ENCODE measurements at places on chromosomes 6 and 20.

GRCh38 chr6:7996538-7997111, 67.6 kb downstream of the BLOC1S5 start:
- DNase-seq: no peak

DNA sequence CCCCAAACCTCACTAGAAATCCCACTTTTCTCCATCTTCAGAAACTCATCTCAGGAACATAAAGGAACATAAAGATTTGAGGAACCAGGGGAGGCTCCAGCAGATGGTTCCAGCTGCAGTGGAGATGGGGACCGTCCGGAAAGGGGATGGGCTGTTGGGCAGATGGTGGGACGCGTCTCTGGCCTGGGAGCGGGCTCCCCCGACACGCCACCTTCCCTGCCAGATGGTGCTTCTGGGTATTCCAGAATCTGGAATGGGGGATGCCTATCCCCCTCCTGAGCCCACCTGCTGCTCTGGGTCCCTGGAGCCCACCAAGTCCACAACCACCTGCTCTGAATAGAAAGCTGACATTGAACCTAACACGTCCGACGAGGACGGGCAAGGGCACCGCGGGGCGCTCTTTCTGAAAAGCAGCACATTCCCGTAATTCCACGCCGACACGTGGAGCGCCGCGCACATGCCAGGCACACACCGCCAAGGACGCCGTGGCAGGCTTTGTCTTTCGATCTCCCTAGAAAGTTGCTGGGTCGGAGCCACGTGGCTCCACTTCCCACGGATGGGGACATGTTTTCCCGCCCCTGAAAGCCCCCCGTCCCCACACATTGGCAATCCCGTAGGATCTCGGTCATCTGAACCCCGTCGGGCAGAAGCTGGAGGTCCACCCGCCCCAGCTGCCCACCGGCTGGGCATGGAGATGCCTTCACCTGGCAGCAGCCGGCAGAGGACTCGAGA, 27.3 kb downstream of the SLC2A4RG start:
- DNase-seq: no peak

DNA sequence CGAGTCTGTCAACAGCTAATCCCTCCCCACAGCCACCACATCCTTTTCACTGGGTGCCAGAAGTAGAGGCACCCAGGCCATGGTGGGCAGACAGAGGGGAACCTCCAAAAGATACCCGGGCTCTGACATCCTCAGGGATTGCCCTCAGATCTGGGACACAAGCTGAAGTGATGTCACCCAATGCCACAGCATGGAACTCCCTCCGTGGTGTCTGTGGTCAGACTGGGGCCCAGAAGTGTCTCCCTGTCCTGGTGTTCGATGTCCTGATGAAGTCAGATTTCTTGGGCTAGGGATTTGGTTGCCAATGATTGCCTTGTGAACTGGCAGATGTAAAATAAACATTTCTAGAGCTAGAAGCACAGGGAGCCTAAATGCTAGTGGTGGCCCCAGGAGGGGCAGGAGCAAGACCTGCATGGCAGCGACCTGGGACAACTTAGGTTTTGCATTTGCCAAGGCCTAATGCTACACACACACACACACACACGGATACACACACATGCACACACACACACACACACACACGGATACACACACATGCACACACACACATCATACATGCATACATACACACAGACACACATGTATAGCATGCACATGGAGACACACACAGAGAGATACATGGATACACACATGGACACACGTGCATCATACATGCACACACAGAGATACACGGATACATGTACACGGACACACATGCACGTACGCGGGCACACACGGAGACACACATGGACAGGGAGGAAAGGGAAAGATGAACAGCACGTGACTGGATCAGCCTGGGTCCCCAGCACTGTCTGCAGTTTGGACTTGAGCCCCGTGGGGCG, 221.0 kb downstream of the NFATC2 start:
- DNase-seq: no peak

GRCh38 chr6:111696814-111697213, 91.1 kb upstream of the TRAF3IP2 start:
- DNase-seq: no peak

DNA sequence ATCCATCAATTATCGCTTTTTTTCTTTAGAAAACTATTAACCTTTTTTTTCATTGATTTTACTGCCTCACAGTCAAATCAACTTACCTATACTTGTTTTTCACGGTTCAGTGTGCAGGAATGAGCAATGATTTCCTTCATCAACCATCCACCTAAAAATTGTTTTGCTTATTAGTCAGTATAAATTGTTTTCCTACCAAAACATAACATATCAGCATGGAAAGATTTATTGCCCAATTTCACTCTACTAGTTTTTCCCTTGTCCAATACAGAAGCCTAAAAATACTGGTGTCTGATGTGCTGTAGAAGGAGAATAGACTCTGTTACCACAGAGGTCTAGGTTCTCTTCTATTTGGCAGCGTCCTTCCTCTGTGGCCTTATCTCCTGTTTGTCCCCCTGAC, 558.2 kb upstream of the CITED2 start:
- DNase-seq: no peak

GRCh38 chr20:237489-237888, 10.4 kb downstream of the DEFB129 start:
- DNase-seq: peak; percentile 25

All from CD4-positive, alpha-beta T cell treated with Interleukin-6 at 100 ng/mL for 8 hours (primary cell).